ENCODE measurements at places on chromosomes 5 and 9. TPM values are rescaled to one million over a fixed set of nuclear protein-coding genes. Genes with fewer than 3 reads are reported as not detected.

ADAMTSL2 gene
- 17.3 TPM for total RNA-seq

CARTPT gene
- total RNA-seq, result not detected

PITX1 gene
- 0.18 TPM for total RNA-seq

SOHLH1 gene
- total RNA-seq, result not detected

CCL27 gene
- not detected for total RNA-seq

NPR2 gene
- 21.9 TPM for total RNA-seq

ARID3C gene
- not detected for total RNA-seq

ZFP62 gene
- total RNA-seq, result 21.4 TPM

SPINK5 gene
- 4.3 TPM for total RNA-seq

HAPLN1 gene
- total RNA-seq, result 0.05 TPM

STC2 gene
- total RNA-seq, result 5.5 TPM

LCN6 gene
- 0.38 TPM for total RNA-seq

SPEF2 gene
- total RNA-seq, result 7.5 TPM

GNA14 gene
- 4.3 TPM for total RNA-seq

RAPGEF6 gene
- 19.2 TPM for total RNA-seq

MELK gene
- 4.9 TPM for total RNA-seq

PRRC1 gene
- 74.4 TPM for total RNA-seq

CAMK2A gene
- 1.2 TPM for total RNA-seq

CDHR2 gene
- not detected for total RNA-seq

PCSK5 gene
- 18.7 TPM for total RNA-seq

MZB1 gene
- total RNA-seq, result 8.8 TPM

INSYN2B gene
- 0.10 TPM for total RNA-seq

BHMT2 gene
- 4.8 TPM for total RNA-seq

AGTPBP1 gene
- total RNA-seq, result 44.0 TPM

TMEM38B gene
- total RNA-seq, result 11.6 TPM

TENT4A gene
- 23.3 TPM for total RNA-seq

GLRA1 gene
- not detected for total RNA-seq

FGFR4 gene
- total RNA-seq, result 14.8 TPM

DMGDH gene
- total RNA-seq, result 0.90 TPM

FBN2 gene
- total RNA-seq, result 2.7 TPM

All from left lung (tissue), 14 donors.